Activated CD8-positive, alpha-beta memory T cell treated with anti-CD3 and anti-CD28 coated beads for 1 hour (primary cell): ENCODE measurements at places on chromosomes 6 and 20.

DNA sequence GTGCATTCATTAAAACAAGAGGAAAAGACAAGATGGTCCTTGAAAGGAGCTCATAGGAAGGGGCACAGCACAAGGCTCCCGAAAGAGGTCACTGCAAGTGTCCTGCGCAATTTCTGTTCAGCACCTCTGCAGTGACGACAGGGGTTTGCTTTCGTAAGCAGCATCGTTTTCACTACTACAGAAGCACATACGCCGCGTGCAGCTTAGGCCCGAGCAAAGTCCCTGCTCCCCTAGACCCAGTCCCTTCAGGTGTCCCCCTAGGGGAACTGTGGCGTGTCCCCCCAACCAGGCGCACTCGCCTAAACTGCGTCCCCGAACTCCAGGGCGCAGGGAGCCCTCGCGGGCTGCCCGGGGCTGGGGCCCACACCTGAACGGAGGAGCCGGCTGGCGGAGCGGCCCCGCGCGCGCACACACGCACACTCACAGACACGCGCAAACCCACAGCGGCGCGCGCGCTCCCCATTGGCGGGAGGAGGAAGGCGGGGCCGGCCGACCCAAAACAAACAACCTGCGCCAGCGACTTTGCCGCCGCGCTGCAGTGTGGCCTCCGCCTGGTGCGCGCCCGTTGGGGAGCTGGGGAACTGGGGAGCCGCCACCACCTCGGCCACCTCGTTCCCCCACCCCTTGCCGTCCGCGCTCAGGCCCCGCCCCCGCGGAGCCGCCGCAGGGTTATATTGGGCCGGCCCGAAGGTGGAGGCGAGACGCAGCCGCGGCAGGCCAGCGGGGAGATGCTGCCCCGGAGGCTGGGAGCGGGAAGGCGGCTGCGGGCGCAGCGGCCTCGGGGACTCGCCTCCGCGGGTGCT lies at the start of gene FOXQ1:
Gene FOXQ1, plus strand, starts transcription at position 699 of the 803 bp plus-strand sequence. CDS start 607 bp downstream, outside the sequence.
- no peak for DNase-seq

GRCh38 chr6:47147175-47147727 lies 105.1 kb upstream of the ADGRF1 start:
- DNase-seq = no peak

DNA sequence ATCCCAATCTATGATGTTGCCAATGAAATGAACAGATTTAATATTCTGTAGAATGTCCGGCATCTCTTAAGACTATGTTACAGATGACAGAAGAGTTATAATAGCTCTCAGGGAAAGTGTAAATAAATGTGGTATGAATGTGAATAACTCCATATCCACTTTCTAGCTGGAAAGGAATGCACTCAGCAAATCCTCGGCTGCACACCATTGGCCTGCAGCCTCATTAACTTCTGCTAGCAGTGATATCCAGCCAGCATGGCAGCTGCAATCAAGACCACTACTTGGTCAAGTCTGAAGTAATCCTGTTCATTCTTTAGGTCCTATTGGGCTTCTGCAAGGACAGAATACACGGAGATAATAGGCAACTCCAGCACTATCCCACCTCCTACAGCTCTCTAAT lies 17.3 kb upstream of the MICA start:
- no peak for DNase-seq

GRCh38 chr20:49568278-49569151 lies 578 bp upstream of the PTGIS start:
- DNase-seq = no peak

GRCh38 chr6:12548526-12548925 lies 168.0 kb upstream of the PHACTR1 start:
- DNase-seq = no peak

- DNase-seq = no peak
These were observed 92.7 kb downstream of the IRF4 start for GRCh38 chr6:484086-484745.

GRCh38 chr20:63635431-63636141 lies 8.7 kb upstream of the GMEB2 start:
- DNase-seq = peak; percentile 47
